ENCODE measurements at places on chromosomes 3 and 15.

GRCh38 chr3:53668872-53669271 lies 174.5 kb downstream of the CACNA1D start:
- DNase-seq, result no peak

GRCh38 chr3:111737706-111738086 lies 121.4 kb upstream of the PHLDB2 start:
- DNase-seq, result no peak

- DNase-seq, result no peak
Observed at GRCh38 chr3:134709076-134709475, 58.3 kb upstream of the KY start.

DNA sequence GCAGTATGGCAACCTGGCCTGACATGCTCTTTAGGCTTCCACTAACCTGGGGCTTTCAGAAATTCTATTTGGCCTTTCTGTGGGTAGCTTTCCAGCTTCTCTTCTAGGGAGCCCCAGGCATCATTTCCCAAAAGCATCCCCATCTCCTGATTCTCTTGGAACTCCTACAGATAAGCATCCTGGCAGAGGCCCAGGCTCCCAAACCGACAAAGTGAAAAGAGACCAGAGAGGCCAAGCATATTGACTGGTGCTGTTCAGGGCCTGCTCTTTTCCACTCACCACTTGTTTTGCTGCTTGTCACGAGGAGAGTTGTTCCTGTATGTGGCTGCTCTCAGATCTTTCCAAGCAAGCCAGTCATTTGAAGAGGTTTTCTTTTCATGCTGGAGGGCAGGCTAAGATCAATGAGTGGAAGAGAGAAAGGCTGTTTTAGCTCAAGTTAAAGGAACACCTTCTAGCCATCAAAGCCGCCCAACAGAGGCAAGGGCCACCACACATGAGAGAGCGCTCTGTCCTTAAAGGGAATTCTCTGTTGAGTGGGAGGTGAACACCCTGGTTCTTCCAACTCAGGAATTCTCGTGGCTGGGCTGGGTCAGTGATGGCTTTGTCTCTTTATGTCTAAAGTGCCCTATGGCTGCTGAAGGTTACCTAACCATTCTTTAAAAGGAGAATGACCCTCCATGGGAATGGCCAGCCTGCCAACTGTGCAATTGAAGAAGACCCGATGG lies 31.1 kb upstream of the NR2E3 start:
- no peak for DNase-seq

- no peak for DNase-seq
Observed at GRCh38 chr15:63261311-63261710, 16.1 kb upstream of the APH1B start.

- no peak for DNase-seq
Observed at GRCh38 chr3:149212386-149212785, 9.2 kb downstream of the CP start.

DNA sequence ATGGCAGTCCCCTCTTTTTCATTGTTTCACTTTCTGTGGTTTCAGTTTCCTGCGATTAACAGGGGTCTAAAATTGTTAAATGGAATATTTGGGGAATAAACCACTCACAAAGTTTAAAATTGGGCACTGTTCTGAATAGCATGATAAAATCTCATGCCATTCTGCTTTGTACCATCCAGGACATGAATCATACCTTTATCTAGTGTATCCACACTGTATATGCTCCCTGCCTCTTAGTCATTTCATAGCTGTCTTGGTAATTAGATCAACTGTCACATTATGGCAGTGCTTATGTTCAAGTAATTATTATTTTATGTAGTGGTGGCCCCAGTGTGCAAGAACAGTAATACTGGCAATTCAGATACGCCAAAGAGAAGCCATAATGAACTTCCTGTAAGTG lies 734.5 kb downstream of the ZPLD1 start:
- DNase-seq, result no peak

DNA sequence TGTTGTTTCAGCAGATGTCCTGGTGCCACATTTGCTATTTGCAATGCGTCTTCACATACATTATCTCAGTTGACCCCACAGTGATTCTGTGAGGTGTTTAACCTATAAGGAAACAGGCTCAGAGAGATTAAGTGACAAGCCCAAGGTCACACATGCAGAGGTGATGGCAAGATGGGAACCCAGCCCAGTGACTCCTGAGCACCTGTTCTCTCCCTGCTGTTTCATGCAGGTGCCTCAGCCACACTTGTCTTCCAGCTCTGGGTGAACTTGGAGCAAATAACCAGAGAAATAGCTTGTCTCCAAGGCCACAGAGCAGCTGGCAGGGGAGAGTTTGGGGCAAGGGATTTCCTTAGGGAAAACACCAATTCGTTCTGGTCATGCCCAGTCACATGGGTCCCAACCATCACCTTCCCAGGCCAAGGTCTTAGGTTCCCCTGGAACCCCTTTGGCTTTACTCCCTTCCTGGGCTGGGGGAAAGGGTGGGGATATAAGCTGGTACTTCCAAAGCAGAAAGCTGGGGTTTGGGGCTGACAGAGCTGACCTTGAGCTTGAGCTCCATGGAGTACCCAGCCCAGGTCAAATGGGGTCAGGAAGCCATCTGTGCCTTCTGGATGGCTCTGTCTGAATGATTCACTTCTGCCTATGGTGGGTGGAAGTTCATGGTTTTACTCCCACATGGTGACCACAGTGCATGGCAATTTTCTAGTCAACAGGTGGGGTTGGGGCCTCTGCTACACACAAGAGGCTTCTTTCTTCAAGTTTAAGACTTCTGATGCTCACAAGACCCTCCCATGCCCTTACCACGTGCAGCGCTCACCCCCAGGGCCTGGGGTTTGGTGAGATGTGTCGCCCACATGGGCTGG lies 22.4 kb downstream of the LIPC start:
- no peak for DNase-seq

DNA sequence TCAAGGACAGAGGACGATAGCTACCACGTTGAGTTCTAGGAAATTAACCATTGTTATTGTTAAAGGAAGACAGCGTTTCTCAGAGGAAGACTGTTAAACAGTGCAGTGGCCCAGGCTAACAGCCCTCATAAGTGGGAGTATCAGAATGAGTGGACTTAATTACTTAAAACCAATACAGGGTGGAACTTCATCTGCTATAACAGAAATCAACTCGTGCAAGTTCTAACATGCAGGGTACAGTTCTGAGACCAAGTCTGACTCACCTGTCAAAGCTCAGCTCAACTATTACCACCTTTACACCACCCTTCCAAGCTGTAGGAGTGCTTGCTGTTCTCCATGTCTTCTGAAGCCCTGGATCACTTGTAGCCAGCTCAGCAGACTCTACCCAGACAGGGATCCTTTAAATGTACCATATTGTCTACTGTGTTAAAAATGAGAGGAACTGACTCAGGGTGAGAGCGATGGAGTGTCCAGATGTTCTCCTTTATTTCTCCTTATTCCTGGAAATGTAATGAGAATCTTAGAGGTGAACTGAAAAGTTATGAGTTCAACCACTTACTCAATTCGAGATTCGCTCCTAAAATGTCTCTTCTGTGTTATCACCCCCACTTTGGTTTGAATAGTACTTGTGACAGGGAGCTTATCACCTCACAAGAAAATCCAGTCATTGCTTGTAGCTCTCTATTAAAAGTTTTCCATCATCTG lies 26.5 kb downstream of the CD86 start:
- no peak for DNase-seq

DNA sequence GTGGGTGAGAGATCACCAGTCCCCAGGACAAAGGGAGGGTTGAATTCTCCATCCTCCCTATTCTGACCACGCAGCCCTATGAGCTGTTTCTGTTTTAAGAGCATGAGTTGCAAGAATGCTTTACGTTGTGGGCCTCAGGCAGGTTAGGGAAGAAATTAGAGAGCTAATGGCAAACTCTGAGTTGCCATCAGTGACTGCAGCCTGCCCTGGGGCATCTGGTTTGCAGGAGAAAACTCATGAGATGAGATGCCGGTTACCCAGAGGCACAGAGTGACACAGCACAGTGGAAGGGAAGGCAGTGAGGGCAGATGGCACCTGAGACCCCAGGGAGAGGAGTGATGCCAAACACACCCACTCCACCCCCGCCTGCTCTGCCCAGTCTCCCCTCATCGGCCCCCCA lies 265.3 kb downstream of the CD47 start:
- no peak for DNase-seq

DNA sequence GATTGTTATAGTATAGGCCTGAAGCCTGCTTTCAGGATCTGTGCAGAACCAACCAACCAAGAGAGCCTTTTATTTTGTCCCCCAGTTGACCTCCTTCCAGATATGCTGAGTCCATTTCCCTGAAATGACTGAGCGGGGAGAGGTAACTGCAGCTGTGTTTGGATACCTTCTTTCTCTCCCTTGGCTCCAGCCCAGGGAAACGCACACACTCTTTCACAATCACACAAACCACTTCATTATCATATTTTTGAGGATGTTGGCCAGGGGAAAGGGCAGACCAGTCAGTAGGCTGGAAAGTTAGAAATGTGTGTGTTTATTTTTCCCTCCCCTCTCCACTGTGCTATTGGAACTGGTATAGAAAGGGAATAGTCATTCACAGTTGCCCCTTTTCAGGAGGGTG lies 417.7 kb upstream of the TBL1XR1 start:
- DNase-seq, result peak; percentile 86

DNA sequence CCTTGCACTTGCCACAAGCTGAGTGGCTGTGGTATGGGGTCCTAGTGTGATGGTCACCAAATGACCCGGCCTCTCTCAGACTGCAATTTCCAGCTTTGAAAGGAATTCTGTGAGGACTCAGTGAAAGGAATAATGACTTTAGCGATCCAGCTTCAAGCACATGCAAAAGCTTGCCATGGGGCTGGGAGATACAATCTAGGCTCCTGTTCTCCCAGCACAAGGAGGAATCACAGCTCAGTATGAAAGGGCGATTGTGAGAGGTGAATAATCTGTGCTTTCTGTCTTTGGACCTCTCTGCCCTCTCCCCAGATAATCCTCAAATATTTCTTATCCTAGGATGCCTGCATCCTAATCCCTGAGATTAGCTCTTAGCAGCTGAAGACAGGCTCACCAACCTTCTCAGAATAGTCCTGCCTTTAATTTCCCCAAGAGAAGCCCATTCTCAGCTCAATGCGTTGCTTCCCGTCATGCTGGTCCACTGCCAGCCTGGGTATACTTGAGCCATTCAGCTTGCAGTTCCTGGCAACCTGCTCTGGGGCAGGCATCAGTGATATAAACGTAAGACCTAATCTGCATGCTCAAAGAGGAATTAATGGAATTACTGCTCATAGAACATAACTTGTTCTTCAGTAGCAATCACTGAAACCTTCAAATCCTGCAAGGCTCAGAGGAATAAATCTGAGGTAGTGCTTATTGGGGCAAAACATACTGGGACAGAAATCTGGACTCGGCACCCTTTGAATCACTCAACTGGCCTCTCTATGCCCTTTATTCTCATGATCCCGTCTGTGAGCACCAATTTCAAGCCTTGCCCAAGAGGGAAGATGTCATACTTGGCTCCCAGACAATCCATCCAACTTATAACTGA lies 15.1 kb downstream of the TLNRD1 start:
- DNase-seq, result no peak

DNA sequence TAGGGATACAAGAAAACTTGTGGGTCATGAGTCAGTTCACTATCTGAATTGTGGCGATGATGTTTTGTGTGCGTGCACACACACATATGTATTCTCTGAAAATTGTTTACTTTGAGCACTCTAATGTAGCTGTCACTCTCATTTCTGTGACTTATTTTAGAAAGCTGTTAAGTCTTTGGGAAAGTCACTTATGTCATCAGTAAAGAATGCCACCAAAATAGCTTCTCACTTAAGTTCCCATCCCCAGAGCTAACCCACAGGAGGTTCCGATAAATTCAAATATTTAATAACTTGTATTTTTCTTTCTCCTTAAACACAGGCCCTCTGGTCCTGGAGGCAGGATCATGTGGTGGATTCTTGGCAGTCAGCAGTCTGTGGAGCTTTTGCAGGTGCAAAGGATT lies 138.3 kb downstream of the LRIG1 start:
- DNase-seq, result no peak

GRCh38 chr3:168493412-168494205 lies 397.9 kb upstream of the GOLIM4 start:
- DNase-seq, result no peak

DNA sequence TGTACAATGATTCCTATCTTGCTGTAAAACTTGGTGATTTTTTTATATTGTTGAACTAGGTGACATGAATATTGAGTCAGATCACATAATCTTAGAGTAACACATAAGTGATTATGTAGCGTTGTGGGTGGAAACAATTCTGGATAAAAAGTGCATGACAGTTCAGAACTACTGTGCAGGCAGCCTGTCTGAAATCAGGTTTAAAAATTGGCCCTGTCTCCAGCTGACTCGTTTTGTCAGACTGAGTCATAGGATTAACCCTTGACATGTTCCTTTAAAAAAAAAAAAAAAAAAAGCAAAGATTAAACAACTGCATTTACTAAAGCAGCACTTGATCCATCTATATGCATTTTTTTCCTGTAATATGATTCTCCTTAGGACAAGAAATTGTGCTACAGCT lies 160.0 kb upstream of the CGNL1 start:
- no peak for DNase-seq

DNA sequence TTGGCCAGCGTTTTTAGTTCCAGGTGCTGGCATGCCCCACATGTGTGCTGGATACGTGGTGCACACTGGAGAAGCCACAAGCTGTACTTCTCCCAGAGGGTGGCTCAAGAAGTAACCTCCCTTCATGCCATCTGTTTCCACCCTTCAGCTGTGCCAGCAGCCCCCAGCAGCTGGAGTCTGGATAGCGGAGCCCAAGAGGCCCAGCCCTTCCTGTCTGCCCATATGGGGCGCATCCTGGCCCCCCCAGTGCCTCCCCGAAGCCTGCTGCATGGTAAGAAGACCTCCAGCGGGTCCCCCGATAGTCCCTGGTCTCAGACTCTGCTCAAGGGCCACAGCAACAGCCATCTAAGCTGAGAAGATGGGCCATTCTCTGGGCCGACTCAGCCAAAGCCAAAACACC lies 5.8 kb upstream of the MANF start:
- no peak for DNase-seq

DNA sequence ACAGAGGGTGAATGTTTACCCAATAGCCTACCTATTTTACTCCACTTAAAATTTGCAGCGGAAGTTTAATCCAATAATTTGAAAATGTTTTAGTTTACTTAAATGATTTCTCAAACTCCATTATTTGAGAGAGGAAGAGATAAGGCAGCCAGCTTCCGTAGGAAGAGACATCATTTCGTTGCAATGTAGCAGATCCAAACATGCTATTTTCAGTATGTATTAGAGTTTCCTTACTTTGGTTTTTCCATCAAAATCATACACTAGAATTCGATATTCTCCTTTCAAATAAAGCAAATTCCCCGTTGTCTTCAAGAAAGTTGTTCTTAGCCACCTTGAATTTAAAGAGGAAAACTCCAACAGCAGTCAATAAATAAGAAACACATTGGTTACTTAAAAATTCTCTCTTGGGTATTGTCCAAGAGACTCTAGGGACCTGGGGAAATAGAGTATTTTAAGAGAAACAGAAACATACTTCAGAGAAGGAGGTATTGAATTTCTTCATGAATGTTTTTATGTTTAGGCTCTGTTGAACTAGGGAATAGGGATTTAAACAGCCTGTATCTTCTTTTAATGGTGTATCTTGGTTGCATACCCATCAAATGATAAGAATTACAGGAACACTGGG lies 324.5 kb upstream of the GBE1 start:
- no peak for DNase-seq
